Left lung (tissue), 14 donors: ENCODE measurements at places on chromosomes 12 and 14.

GRCh38 chr12:128224226-128224625 lies 42.7 kb upstream of the TMEM132C start:
- no peak for DNase-seq

DNA sequence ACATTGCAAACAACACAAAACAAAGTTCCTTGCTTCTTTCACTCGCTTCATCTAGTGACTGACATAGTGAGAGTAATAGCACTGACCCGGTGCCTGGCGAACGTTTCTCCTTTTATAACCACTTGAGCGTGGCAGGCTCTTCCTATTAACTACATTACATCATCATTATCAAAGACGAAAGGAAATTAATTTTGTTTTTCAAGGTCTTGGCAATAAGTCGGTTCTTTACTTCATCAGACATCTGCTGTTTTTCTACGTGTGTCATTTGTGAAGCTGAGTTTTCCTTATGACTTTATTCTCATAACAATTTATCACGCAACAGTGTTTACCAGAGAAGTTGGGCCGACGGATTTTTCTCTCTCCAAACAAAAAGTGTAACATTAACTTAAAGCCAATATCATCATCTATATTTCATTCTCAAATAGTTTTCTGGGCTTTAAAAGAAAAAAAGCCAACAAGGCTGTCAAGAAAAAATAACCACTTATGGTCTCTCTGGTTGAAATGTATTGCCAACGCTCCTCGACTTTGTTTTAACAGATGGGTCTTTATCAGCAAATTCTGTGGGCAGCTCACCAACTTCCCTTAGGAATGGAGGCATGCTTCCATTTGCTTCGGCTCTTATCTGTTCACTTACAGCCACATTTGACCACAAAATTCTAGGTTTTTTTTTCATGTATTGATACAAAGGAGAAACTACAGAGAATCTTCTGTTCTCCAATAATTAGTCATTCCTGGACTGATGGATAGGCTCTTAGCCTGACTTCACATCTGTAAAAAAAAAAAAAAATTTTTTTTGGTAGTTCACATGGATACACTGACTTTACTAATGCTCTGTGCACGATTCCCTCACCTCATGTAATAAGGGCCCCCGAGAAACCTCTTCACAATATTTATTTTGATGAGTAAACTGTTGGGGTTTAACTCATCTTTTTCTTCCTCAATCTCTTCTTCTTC lies 97.1 kb upstream of the CDKN3 start:
- no peak for DNase-seq

GRCh38 chr14:34362641-34363251 lies 99.3 kb downstream of the SPTSSA start:
- no peak for DNase-seq

- DNase-seq, result peak; percentile 91
These were observed 2.0 kb downstream of the KHNYN start for GRCh38 chr14:24431569-24432258.

- DNase-seq, result no peak
These were observed 65.1 kb downstream of the KTN1 start for GRCh38 chr14:55645145-55645544.
